ENCODE measurements at places on chromosomes 12 and 14.

GRCh38 chr14:59213368-59214315 lies 25.2 kb downstream of the DAAM1 start:
- DNase-seq: no peak

DNA sequence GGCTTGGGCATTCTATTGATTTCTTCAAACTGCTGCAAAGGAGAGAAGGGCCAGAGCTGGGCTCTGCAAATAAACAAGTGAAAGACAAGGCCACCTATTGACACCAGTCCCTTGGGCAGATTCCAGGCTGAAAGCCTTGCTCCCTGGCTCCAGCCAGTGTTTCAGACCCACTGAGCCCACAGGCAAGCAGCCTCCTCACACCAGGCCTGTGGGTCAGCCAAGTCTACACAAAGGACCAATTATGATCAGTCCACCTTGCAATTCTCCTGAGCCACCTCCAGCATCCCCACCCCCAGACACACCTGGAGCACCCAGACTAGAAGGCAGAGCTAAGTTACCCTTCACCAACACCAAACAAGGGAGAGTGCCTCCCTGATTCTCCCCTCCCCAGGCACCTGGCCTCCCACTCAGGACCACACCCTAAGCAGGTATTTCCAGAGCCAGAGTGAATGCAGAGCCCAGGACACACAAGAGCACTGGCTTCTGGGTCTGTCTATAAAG lies 13.8 kb downstream of the ACTN1 start:
- no peak for DNase-seq

DNA sequence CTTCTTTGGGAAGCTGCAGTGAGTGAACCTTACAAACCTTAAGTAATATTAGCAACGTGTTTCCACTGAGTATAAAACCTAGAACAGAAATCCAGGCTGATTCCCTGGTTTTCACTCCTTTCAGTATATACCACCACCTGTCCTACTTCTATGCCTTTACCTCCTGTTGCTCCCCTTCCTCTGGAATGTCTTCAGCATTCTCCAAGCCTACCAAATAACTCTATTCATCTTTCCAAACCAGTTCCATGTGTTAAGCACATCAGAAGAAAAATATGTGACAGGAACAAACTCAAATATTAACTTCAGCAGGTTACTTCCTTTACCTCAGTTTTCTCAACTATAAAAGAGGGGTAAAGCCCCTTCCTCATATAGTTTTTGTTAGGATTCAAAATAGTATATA lies 39.8 kb downstream of the LIMA1 start:
- no peak for DNase-seq

GRCh38 chr14:76181546-76181945 lies 29.8 kb downstream of the GPATCH2L start:
- no peak for DNase-seq

All from NCI-H2081 (cell line).